ENCODE measurements at places on chromosomes 4 and X. TPM values are rescaled to one million over a fixed set of nuclear protein-coding genes. Genes with fewer than 3 reads are reported as not detected.

Gene BMP3
- total RNA-seq, result not detected

Gene CPE
- total RNA-seq, result not detected

Gene RHOH
- total RNA-seq, result 117 TPM

Gene LNX1
- not detected for total RNA-seq

Gene TRIM61
- 1.7 TPM for total RNA-seq

Gene SAGE1
- total RNA-seq, result not detected

Gene GUCY1A1
- not detected for total RNA-seq

Gene GNRHR
- total RNA-seq, result not detected

Gene PRKG2
- not detected for total RNA-seq

Gene EPHA5
- not detected for total RNA-seq

Gene TMEM255A
- total RNA-seq, result not detected

Gene RNF128
- total RNA-seq, result not detected

Gene ARL13A
- not detected for total RNA-seq

Gene ATOH1
- not detected for total RNA-seq

Gene MAGIX
- 1.5 TPM for total RNA-seq

All from activated T-helper 17 cell treated with anti-CD3 and anti-CD28 coated beads, Interleukin-2, amount 50 U/mL, for 72 hours (primary cell).